Brain pericyte (primary cell): ENCODE measurements at places on chromosomes 7 and 10.

- DNase-seq: no peak
Measured at GRCh38 chr10:11018855-11019631, 1.4 kb downstream of the CELF2 start.

DNA sequence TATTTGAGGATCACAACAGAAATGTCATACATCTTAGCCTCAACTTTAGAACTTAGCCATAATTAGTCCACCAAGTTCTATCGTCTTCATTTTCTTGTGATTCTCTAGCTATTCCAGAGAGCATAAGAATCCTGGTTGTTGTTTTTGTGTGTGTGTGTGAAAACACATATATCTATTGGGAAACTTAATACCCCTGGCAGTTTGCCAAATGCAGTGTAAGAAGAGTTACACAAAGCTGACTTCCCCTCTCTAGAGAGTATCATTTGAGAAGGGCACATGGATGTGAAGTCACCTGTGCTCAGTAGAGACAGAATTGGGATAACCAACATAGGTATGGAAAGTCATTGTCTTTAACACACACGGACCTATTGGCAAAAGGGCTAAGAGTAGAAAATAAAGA, 19.3 kb downstream of the FOXI2 start:
- DNase-seq: no peak

GRCh38 chr7:7867846-7868571, 100.6 kb upstream of the GLCCI1 start:
- no peak for DNase-seq

DNA sequence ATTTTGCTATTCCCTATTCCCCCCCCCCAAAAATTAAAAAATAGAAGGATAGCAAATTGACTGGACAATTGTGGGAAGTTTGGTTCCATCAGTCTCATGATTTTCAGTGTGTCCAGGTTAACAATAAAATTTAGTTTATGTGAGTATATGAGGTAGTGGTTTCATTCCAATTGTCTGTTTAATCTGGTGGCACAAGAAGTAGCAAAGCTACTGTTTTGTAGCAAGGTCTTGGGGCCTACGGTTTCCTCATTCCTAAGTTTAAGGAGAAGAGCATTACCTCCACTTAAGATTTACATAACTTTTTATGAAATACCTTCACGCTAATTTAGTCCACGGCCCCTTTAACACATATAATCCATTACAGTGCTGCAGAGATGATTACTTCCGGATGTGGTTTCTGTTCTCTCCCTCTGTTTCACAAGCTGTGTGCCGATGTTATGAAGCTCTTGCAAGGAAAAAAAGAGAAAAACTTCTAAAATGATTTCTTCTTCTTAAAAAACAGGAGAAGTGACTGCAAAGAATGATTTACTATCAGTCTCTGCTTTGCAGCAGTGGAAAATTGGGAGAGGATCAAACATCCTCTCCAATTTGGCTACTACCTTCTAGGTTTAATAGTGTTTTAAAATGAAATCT, 32.7 kb upstream of the NPVF start:
- no peak for DNase-seq

DNA sequence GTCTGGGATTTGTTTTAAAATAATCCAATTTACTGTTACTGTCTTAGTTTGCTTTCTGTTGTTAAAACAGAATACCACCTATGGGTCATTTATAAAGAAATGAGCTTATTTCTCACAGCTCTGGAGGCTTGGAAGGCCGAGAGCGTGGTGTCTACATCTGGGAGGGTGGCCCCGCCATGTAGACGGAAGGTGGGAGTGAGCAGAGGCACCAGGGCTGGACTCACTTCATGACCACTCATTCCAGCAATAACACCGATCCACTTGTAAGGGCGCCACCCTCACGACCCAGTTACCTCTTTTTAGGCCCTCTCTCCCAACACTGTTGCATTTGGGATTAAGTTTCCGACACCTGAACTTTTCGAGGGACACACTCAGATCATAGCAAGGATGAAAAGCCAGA, 36.2 kb upstream of the CFAP46 start:
- no peak for DNase-seq

DNA sequence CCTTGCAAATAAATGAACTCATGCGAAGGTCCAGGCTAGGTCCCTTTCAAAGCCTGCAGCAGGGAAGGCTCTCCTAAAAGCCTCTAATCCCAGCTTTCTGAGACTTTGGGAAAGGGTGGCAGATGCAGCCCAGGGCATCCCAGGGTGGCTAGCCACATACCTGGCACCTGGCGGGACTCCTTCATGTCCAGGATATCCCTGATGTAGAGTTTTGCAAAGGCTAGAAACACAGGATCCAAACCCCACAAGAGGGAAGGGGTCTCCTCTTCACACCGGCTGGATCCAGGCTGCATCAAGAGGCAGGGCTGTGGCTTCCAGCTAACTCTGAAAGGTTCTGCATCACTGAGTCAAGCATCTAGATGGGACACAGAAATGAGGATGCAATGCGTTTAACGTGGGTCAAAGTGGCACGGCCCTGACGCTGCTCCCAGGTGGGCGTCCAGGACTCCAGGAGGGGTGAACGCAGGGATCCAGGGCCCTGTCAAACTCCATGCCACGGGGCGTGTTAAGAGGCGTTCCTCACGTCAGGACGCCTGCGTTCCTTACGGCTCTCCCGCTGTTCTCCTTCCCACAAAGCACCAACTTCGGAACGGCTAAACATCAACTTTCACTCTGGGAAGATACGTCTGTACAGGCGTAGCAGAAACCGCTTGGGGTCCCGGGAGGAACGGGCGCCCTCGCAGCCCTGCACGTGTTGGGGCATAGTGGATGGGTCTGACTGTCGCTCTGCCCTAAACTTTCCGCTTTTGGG, 507 bp downstream of the STN1 start:
- peak; percentile 66 for DNase-seq

GRCh38 chr7:5230265-5231067, 40.4 kb downstream of the WIPI2 start:
- no peak for DNase-seq

DNA sequence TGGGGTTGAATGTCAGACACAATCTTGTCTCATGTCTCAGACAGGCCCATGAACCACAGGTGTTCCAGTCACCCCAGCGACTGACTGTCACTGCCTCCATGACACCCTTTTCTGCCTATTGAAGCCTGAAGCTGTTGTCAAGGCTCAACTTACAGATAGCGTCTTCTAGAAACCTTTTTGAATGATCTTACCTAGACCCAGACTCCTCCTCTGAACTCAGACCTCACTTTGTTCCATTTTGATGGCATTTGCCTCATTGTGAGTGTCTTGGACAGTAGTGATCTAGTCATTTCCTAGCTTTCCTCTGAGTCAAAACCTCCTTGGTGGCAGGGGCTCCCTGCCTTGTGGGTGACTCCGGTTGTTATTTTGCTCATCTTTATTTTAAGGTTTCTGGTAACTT, 98.3 kb upstream of the AGK start:
- no peak for DNase-seq

DNA sequence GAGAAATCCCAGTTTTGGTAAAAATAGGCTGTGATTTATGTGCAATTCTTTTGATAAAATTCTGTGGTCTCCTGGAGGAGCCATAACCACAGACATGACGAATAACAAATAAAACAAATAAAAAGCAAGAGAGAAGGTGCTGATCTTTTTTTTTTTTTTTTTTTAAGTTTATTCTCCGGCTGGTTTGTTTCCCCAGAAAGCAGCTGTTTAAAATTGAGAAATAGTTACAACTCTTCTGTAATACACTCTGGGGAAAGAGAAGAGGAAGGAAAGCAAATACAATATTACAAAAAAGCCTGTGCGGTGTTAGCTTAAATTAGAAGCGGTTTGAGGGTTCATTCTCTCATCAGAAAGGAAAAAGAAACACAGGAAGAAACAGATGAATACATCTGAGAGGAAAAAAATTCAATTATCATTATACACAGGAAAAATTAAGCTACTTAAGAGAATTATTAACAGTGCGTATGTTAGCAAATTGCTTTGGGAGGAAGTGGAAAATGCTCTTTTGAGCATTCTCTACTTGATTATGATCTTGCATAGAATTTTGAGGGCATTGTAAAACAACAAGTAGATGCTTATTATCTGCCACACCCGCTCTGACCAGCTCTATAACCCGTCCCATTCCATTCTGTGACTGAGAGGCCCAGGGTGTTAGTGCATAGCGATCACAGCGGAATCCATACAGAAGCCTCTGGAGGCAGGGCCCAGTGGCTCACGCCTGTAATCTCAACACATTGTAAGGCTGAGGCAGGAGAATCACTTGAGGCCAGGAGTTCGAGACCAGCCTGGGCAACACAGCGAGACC, 40.6 kb upstream of the WAC start:
- DNase-seq: no peak

- DNase-seq: no peak
Measured at GRCh38 chr7:151672716-151673115, 153.0 kb upstream of the RHEB start.

GRCh38 chr7:32447218-32447617, 43.0 kb downstream of the LSM5 start:
- no peak for DNase-seq

DNA sequence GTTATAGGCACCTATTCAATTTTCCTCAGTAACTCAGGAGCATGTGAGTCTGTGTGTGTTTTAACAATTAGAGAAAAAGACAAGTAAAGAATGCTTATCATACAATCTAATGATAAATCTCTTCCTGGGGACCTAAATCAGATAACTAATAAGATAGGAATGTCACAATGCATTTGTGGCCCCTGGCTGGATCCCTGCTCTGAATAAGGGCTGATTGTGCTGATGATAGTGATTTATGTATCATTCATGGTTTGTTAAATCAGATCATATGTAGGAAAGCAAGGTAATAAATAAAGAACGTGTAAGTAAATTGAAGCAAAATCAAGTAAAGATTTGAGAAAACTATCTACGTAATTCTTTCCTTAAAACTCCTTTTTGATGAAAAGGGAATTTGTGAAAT, 145.9 kb downstream of the C7orf25 start:
- DNase-seq: no peak

- DNase-seq: no peak
Measured at GRCh38 chr7:42479816-42480633, 243.0 kb upstream of the GLI3 start.

GRCh38 chr10:122113161-122113944, 124.4 kb downstream of the TACC2 start:
- no peak for DNase-seq

DNA sequence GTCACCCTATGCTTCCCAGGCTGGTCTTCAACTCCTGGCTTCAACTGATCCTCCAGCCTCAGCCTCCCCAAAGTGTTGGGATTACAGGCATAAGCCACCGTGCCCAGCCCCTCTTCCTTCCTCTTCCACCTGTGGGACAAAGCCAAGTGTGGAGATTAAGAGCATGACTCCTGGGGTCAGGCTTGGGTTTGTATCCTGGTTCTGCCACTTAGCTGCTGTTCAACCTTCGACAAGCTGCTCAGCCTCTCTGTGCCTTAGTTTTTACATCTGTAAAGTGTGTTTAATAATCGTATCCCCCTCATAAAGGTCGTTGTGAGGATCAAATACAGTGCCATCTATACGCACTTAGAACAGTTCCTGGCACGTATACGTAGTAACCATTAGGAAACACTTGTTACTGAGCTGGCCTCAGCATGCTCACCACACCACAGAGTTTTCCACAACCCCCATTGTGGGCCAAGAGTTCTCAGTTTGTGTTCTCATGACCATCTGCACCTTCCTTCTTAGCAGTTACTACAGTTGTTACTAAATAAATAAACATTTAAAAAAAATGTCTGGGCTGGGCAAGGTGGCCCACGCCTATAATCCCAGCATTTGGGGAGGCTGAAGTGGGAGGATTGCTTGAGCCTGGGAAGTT, 140.5 kb upstream of the BTBD16 start:
- DNase-seq: no peak

DNA sequence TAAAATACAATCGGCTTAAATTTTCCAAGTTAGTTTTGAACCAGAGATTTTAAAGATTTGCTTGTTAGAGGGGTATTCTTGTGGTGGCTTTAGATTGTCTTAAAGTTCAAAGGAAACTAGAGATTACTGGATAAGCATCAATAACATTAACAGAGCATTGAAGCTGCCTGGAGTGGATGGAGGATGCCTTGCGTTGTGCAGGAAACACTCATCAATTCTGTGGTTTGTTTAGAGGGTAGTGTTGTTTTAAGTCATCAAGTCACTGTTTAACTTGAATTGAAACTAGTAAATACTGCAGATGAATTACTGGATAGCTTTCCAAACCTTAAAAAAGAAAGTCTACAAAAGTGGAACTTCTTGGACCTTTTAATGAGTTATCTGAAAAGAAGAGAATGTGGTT, 218.6 kb downstream of the CELF2 start:
- DNase-seq: no peak

DNA sequence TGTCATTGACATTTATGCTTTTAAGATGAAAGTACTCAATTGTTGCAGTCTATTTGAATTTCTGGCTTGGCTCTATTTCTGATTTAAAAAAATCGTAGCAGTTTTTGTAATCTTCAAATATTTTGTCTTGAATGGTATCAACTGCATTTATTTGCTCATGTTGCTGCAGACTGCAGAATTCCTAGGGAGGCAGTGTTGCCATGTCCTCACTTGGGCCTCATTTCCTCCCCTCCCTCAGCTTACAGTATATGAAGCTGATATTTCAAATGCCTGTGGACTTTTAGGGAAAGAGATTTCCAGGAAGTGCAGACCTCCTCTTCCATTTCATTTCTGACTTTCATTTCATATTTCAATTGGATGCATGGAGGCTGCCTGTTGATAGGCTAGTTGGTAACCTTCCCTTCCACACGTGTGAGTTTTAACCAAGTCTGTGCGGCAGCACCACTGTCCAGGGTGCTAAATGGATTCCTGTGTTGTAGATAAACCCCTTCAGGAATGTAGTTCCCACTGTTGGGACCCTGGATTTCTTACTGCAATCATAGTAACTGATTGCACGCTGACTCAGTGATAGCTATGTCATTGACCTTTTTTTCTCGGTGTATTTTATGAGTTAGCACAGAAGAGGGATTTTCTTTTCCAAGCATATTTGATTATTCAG, 17.5 kb downstream of the VPS50 start:
- no peak for DNase-seq

DNA sequence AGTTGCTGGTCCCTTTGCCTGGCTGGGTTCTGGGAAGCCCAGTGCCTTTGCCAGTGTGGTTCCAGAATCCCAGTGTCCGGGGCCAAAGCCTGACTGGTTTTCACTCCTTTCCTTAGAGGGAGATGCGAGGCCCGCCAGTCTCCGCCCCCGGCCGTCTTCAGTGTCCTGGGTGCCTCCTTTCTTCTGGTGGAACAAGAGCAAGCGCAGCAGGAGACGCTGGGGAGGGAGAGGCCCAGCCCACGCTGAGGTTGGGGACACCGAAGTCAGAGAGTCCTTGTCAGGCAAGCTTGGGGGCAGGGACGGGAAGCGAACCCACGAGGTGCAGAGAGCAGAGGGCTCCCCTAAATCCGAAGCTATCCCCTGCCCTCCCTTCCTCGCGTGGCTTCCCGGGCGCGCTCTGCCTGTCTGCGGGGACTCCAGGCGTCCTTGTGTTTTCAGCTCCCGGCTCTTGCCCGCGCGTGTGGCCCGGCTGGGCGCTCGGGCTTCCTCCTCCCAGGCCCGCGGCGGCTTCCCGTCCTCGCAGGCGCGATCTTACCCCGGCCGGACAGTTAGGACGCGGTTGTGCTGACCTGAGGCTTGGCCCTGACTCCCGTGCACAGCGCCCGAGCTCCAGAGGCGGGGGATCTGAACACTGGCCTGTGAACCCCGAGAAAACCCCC, 60.6 kb upstream of the UBE3C start:
- DNase-seq: no peak
